ENCODE measurements at places on chromosomes 16 and 17.

DNA sequence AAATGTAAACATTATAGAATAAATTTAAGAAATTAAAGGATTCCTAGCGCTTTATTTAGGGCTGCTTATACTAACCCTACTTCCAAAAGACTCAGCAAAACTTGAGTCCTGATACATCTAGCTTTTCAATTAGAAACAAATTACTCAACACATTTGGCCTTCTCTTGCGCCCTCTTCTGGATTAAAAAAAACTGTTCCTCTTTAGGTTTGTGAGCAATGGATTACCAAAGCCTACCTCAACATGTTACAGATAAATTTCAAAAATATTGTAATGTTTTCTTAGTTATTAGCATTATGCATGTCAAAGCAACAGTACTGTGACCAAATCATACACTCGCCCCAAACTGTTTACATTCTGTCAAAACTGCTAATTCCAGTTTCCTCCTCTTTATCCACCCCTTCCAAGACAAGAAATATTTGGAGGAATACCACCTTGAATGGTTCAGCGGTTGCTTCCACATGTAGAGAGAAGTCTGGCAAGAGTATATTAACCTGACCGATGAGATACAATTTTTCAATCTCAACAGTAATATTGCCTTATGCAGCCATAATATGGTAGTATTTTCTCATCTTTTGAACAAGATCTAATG is 2.7 kb downstream of the NUFIP2 start:
- DNase-seq = peak; percentile 97

- no peak for DNase-seq
Observed at GRCh38 chr16:76565542-76565941, 288.3 kb downstream of the CNTNAP4 start.

- no peak for DNase-seq
Observed at GRCh38 chr16:66036184-66036583, 330.3 kb upstream of the CDH5 start.

GRCh38 chr16:83365166-83365565 is 442.6 kb upstream of the HSBP1 start:
- no peak for DNase-seq
